Right renal cortex interstitium (tissue), 3 donors: ENCODE measurements at places on chromosomes 13 and 19. TPM values are rescaled to one million over a fixed set of nuclear protein-coding genes. Genes with fewer than 3 reads are reported as not detected.

GDF15 gene
- polyA plus RNA-seq: 5.2 TPM

ZIC5 gene
- 0.06 TPM for polyA plus RNA-seq

KRTDAP gene
- polyA plus RNA-seq: 0.47 TPM

COMP gene
- polyA plus RNA-seq: 0.07 TPM

PABPC3 gene
- 1.4 TPM for polyA plus RNA-seq

PPM1N gene
- polyA plus RNA-seq: not detected

ZNF71 gene
- 8.4 TPM for polyA plus RNA-seq

SERTAD3 gene
- polyA plus RNA-seq: 34.1 TPM

ZNF541 gene
- polyA plus RNA-seq: 0.23 TPM

HNRNPUL1 gene
- 197 TPM for polyA plus RNA-seq

SLC25A41 gene
- 0.44 TPM for polyA plus RNA-seq

FBXO17 gene
- 59.5 TPM for polyA plus RNA-seq

CEACAM7 gene
- not detected for polyA plus RNA-seq

GPR183 gene
- polyA plus RNA-seq: 2.6 TPM

DNA sequence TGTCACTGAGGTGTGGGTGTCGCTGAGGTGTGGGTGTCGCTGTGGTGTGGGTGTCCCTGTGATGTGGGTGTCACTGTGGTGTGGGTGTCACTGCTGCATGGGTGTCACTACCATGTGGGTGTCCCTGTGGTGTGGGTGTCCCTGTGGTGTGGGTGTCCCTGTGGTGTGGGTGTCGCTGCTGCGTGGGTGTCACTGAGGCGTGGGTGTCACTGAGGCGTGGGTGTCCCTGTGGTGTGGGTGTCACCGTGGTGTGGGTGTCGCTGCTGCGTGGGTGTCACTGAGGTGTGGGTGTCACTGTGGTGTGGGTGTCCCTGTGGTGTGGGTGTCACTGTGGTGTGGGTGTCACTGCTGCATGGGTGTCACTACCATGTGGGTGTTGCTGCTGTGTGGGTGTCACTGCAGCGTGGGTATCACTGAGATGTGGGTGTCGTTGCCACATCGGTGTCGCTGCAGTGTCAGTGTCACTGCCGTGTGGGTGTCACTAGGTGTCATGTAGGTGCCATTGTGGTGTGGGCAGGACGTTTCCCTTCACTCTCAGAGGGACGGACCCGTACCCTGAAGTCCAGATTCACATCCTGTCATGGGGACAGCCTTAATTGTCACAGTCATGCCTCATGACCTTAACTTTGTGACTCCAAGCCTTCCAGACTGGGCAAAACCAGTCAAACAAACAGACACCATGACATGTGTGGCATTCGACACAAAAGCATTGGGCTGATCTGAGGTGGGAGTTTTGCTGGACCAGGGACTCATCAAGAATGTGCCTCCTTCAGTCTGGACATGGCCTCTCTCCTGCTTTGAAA is 12.7 kb upstream of the GAS6 start:
- DNase-seq: no peak

DNA sequence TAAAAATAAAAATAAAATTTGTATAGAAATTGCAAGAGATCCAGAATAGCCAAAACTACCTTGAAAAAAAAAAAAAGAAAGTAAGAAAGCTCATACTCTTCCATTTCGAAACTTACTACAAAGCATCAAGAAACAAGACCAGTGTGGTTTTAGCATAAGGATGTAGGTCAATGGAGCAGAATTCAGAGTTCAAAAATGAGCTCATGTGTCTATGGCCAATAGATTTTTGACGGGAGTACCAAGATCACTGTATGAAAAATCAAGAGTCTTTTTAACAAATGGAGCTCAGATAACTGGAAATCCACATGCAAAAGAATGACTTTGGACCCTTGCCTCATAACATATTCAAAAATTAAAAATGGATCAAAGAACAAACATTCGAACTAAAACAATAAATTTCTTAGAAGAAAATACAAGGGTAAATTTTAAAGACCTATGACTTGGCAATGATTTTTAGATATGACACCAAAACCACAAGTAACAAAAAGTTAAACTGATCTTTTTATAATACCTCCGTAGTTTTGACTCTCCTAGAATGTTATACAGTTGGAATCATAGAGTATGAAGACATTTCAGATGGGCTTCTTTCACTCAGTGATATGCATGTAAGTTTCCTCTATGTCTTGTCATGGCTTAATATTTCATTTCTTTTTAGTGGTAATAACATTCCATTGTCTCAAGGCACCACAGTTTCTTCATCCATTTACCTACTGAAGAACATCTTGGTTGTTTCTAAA is 43.2 kb downstream of the KLF12 start:
- DNase-seq: no peak

DNA sequence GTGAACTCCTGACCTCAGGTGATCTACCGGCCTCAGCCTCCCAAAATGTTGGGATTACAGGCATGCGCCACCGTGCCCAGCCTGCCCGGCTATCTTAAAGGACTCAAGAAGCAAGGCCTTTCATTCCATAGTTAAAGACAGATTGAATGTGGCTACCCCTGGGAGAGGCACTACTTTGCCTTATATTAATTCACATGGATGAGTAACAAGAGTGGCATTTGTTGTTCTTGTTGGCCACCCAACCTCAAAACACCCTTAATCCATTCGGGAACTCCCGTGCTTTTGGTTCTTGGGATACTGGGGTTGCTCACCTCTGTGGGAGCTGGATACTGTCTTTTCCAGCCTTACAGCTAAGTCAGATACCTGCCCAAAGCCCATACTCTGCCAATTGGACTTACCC is 34.4 kb upstream of the ABCC4 start:
- DNase-seq: no peak

DNA sequence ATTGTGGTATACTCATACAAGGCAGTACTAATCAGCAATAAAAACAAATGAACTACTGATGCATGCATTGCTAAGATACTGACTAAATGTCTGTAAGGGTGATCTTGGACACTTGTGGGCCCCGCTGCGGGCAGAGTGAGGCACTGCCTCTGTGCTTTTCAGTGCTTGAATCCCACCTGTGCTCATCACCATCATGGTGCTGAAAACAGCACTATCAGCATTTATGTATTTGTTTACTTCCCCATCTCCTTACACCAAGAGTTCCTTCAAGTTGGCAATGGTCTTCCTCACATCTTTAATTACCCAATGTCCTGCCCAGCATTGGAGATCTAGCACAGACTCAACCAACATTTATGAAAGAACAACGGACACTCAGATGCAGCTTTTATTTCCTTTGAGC is 193.7 kb upstream of the RFC3 start:
- no peak for DNase-seq

DNA sequence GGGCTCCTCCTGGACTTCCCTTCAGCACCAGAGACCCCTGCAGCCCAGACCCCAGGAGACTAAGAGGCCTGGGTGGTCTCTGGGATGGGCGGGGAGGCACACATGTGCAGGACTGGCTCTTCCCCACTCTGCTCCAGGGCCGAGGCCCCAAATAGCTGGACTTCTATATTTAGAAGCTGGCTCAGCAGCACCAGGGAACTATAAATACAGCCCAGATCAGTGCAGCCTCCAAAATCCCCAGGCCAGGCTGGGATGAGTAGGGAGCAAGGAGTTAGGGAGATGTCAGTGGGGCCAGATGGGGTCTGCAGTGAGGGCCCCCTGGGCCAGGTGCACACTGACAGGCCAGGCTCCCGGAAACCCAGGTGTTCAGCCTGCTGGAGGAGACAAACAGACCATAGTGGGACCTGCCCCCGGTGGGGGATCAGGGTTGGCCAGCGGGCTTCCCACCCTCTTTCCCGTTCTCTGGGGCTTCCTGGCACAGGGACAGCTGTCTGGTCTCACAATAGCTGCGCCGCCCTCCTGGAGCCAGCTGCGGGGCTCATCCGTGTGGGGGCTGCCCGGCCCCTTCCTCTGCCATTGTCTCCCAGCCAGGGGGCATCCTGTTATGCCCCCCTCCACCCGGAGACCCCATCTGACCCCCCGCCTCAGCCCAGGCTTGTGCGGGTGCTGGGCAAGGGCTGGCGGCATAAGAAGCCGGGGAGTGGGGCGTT is 5.5 kb upstream of the ADGRE5 start:
- DNase-seq: no peak

DNA sequence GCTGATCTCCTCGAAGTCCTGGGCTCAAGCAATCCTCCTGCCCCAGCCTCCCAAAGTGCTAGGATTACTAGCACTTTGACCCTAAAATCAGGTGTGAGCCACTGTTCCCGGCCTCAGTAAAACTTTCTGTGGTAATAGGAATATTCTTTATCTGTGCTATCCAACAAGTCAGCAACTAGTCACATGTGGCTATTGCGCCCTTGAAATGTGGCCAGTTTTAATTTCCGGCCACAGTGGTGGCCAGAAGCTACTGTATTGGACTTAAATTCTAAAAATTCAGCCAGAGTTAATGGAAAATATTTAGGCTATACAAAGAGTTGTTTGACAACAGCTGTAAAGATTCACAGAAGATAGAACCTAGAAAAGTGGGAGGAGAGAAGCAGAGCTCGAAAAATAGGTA is 30.0 kb downstream of the KEAP1 start:
- DNase-seq: no peak

GRCh38 chr19:17943274-17944221 is 10.7 kb downstream of the CCDC124 start:
- DNase-seq: no peak

DNA sequence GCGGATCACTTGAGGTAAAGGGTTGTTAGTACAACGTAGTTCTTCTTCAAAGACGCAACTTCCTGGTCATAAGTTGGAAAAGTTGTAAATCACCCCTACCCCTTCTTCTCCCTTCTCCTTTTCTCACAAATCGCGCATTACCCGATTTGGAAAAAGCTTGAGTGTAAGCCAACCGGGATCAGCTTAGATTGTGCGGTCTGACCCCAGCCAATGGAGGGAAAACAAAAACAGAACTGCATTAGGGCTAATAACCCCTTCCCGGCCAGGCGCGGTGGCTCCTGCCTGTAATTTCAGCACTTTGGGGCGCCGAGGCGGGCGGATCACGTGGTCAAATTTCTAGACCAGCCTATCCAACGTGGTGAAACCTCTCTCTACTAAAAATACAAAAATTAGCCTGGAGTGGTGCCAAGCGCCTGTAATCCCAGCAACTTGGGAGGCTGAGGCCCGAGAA is 806 bp downstream of the ZNF90 start:
- DNase-seq: peak; percentile 21

DNA sequence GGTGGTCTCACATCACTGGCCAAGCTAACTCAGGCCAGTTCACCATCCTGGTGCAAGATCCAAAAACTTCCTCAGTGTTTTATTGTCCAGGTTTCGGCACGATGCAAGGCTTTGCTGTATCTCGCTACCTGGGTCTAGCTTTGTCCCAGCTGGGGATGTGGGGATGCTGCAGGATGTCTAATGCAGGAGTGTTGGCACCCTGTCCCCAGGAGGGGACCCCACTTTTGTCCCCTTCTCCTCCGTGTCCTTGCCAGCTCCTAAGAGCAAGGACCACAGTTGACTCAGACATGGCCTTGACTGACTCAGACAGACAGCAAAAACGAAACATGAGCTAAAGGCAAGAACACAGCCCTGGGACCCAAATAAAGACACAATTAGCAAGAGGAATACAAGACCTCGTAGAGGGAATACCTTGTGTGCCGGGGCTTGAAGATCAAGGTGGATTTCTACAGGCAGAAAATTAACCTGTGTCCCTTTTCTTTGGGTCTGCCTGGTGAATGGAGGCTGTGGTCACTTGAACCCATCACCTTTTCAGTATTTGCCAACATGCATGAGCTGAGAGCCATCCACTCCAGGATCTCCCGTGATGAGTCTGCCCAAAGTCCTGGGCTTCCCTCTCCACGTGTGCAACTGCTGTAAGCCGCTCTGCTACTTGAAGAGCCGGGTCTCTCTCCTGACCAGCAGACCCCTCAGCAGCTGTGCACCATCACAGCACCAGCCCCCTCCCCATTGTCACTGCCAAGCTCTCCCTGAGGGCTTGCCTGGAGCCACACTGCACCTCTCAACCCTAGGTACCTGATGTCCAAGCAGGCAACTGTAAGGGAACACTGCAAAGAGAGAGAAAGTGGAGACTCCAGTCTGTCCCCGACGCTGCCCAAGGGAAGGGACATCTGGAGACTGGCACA is 149.5 kb upstream of the ZNF507 start:
- DNase-seq: no peak

GRCh38 chr13:75370774-75371173 is 111.2 kb downstream of the TBC1D4 start:
- DNase-seq: no peak

DNA sequence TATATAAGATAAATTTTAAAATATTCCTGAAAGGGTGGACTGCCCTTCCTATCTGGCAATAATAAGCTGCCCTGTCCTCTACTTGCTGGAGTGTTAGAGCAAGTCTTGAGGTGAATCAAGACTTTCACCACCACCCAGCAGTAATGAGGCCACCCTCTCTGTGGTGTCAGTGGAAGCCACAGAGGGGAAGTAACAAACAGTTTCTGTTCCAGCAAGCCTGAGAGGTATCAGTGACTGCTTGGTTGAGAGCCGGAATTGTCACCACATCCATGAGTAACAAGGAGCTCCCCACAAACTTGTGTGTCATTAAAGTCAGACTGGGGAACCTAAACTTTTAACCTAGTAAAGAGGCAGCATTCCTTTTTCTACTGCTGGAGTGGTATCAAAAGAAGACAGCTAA is 532.7 kb upstream of the SPRY2 start:
- DNase-seq: no peak

DNA sequence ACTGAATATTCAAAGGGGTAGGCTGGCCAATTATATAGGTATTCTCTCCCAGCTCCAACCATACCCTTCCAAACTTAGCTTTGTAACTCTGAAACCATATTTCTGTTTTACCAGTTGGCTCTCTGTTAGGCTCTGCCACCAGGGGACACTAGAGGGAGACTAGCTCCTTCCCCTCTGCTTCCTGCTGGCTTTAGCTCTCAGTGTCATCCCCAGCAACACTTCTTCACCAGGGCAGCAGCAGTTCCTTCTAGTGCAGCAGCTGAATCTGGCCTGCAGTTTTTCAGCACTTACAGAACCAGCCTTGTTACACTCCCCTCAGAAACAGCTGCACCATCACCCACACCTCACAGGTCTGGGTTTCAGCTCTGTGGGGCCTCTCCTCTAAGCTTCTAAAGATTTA is 51.0 kb upstream of the DOCK9 start:
- no peak for DNase-seq

DNA sequence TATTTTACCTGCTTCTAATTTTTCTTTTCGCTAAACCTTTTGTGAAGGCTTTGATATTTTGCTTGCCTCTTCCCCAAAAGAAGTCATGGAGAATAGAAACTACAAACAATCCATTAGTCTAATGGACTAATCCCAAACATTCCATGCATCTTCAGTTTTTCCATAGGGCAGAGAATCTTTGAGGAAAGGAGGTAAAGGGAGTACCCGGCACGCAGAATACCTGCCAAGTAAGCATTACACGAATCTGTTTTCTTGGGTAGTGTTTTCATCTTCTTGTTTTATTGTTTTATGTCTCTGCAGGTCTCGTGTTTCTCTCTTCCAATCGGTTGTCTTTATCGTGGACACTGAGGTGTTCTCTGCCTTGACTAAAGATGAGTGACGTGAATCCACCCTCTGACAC is at the start of gene NLRP8:
Gene NLRP8, plus strand, starts transcription at position 301 of the 400 bp plus-strand sequence.
- no peak for DNase-seq

DNA sequence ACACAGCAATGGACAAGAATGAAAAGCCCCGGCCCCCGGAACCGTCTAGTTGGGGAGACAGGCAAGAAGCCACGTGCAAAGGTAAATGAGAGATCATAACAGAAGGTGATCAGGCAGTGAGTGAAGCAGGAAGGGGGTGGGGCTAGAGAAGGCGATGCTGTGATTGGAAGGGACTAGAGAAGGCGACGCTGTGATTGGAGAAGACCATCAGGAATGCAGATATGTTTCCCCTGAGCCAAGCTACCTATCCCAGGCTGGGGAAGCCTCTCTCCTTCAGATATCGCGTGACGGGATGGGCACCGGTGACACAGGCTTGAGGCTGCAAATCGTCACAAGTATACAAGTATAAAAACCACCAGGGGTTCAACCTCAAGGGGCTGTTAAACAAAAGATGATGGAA is 21.8 kb downstream of the DCAF15 start:
- no peak for DNase-seq
